ENCODE measurements at places on chromosomes 4 and X.

DNA sequence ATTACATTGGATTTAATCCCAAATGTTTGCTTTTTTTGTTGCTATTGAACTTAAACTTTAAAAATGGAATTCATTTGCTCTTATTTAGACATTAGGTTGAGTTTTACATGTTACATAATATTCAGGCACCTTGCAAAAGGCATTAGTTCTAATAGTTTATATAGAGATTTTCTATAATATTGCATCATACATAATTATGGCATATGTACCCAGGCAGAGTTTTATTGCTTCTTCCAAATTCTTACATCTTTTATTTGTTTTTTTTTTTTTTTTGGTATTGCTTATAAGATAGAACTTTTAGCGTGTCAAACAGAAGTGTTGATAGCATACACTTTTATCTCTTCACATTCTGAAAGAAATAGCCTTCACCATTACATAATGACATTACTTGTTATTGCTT, 487.7 kb downstream of the GABRG1 start:
- no peak for DNase-seq

DNA sequence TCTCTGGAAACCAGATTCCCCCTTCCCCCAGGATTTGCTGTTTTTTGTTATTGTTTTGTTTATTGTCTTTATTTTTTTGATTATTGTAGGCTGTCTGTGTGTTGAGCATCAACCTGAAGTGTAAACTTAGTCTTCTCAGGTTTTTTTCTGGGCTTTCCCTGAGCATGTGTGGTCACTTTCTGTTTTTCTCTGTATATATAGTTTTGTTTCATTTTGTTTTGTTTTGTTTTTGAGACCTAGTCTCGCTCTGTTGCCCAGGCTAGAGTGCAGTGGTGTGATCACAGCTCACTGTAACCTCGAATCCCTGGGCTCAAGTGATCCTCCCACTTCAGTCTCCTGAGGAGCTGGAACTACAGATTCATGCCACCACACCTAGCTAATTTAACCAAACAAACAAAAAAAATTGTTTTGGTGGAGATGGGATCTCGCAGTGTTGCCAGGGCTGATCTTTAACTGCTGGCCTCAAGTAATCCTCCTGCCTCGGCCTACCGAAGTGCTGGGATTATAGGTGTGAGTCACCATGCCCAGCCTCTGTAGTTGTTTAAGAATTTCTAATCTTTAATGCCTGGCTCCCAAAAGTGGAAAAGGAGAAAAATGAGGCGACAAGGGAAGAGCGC, 9.1 kb downstream of the IL13RA1 start:
- DNase-seq: no peak

- no peak for DNase-seq
These were observed 116.2 kb downstream of the AASDH start for GRCh38 chr4:56271131-56271530.

DNA sequence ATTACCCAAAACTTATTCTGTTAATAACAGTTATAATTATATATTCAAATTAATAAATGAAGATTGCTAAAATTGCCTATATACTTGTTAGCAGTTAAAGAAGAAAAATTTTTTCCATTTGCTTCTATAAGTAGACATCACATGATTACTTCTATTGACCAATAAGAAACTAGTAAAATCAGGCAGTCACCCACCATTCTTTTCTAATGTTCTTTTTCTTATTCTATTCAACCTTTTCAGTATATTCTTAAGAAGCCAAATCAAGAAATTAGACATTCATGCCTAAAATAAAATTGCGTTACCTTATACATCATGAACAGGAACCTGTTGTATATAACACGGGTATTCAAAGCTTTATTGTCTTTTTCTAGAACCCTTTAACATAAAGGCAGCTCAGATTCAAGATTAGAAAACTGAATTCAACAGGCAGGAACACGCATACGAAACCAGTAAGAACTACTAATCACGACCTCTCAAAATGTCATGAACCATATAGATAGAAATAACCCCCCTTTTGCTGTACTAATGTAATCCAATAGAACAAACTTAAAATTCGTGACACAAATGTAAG, 568.1 kb upstream of the DIPK2B start:
- no peak for DNase-seq

DNA sequence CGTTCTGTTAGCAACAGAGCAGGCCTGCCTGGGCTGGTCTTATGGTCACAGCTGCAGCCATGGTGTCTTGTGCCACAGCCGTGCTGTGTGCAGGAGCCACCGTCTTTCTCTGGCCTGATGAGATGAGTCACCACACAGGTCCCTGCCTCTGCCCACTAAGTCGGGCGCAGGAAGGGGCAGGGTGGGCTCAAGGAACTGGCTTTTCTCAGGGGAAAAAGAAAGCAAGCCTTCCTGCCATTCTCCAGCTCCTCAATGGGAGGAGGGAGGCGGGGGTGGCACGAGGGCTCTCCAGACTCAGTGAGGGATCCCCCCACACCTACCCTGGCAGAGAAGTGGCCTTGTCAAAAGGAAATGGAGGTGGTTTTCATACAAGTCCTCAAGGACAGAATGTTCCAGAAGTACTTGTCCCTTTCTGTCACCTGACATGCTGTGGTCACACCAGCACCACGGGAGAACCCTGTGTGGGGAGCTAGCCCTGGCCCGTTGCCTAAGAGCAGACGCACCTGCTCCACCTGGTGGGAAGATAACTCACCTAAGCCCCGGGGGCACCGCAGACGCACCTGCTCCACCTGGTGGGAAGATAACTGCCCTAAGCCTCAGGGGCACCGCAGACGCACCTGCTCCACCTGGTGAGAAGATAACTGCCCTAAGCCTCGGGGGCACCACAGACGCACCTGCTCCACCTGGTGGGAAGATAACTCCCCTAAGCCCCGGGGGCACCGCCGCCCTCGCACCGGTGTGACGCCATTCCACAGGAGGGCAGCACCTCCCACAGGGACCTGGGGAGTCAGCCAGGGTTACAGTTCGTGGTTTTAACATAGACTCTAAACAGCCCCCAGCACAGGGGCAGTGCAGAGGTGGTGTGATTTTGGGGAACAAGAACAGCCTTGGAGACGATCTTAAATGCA, 18.5 kb downstream of the UVSSA start:
- no peak for DNase-seq

GRCh38 chr4:82739287-82740190, 59.1 kb downstream of the SCD5 start:
- peak; percentile 67 for DNase-seq

DNA sequence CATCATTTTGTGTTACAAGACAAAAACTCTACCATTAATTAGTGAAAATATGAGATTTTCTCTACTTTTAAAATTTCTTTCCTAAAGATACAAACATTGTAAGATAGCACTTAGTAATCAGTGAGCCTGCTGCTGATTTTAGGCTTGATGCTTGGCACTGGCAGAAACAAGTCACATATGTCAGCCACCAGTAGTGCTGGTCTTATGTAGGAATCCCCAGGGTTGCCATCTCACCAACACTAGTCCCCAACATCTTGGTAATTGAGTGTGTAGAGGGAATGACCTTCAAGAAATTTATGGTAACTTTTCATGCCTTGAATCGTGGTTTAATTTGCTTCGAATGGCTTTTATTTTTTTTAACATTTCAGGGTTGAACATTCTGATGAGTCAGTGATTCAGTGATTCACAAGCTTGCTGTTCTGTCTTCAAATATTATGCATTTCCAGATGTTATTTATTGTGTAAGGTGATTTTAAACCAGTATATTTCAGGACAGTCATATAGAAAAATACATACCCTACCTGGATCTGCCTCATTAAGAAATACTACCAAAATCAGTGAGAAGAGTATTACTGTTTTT, 11.9 kb downstream of the EXOC1 start:
- DNase-seq: no peak

- DNase-seq: peak; percentile 72
These were observed 29.6 kb upstream of the SPON2 start for GRCh38 chr4:1201851-1202525.

DNA sequence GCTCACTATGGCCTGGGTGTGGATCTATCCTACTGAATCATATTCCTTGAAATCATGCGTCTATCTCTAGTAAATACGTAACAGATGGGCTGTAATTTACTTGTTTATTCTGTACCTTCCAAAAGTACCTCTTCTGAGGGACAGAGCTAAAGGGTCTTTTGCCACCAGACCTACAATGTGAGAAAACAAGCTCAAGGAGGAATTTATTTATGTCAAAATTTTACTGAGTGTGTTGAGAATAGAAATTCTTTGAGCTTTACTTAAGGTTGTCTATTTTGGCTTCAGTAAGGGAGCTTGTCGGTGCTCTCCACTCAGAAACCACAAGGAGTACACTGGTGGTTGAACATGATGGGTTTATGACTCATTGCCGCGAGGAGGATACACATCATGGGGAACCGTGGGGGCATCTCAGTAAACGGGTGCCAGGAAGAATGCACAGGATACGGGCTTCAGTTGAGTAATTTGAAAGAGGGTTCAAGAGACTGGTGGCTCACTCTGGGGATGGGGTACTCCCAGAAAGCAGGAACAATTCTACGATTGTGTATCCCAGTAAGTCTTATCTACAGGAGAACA, 3.0 kb downstream of the ANK2 start:
- peak; percentile 33 for DNase-seq

DNA sequence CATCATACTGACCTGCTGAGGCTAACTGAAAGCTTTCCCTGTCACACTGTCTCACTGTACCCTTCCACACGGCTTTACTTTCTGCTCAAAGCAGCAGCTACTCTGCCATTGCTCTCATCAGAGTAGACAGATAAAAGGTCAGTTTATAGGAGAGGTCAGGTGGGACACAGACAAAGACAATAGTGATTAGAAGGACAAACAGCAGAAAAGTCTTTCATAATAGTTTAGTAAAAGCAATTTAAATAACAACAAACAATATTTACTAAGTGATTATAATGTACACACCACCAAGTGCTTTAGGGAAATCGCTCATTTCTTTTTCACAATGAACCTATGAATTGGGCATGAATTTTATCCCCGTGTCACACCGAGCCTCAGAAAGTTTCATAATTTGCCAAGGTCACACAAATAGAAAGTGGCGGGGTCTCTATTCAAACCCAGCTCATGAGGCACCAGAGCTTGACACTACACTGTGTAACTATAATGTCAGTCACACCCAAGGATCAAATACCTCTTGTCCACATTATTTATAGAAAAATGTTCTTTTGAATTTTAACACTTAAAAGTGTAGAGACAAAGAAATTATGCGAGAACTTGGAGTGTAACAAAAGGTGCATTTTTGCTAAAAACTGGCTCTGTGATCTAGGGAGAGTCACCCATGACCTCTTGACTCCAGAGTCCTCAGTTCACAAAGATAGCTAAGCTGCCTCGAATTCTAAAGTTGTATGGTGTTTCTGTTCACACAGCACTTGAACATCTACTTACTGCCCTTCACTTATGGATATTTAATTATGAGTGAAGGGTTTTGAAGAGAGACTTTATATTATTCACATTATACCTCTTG, 24.5 kb upstream of the SORBS2 start:
- no peak for DNase-seq

Measured in GM20000 (cell line).